ENCODE measurements at places on chromosomes 3 and 15.
A peak's percentile ranks its signal among the peaks of the same experiment; 100 is the strongest.

DNA sequence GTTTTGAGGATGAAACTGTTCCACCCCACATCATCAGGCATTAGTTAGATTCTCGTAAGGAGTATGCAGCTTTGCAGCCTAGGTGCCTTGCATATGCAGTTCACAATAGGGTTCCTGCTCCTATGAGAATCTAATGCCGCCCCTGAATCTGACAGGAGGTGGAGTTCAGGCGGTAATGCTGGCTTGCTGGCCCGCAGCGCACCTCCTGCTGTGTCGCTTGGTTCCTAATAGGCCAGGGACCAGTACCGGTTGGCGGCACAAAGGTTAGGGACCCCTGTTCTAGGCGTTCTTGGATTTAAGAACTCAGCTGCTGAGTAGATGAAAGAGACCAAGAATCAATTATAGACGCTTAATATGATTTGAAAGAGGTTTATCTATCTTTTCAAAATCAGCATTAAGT is 595.4 kb downstream of the CADM2 start:
- DNase-seq, result no peak

- no peak for DNase-seq
Observed at GRCh38 chr3:183958775-183959174, 58.9 kb downstream of the ABCC5 start.

- no peak for DNase-seq
Observed at GRCh38 chr15:96736384-96736783, 405.9 kb downstream of the NR2F2 start.

DNA sequence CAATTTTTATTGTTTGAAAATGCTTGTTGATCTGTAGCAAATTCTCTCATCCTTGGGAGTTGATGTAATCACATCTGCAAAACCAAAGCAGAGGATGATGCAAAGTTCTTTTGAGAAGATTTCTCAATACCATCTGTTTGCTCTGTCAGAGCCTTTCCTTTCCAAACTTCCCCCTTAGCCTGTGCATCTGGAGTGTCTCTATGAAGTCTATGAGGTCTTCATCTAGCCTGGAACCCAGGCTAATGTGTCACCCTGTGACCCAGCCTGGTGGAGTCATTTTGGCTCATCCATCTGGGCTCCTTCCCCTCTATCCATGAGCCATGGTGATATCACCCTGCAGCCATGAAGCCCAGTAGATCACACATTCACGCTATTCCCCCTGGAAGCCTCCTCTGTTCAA is 123.2 kb upstream of the SLC7A14 start:
- no peak for DNase-seq

- DNase-seq, result no peak
Observed at GRCh38 chr3:117665296-117665695, 955.7 kb downstream of the TUSC7 start.

GRCh38 chr3:157830556-157831236 is 275.5 kb downstream of the SHOX2 start:
- DNase-seq, result no peak

DNA sequence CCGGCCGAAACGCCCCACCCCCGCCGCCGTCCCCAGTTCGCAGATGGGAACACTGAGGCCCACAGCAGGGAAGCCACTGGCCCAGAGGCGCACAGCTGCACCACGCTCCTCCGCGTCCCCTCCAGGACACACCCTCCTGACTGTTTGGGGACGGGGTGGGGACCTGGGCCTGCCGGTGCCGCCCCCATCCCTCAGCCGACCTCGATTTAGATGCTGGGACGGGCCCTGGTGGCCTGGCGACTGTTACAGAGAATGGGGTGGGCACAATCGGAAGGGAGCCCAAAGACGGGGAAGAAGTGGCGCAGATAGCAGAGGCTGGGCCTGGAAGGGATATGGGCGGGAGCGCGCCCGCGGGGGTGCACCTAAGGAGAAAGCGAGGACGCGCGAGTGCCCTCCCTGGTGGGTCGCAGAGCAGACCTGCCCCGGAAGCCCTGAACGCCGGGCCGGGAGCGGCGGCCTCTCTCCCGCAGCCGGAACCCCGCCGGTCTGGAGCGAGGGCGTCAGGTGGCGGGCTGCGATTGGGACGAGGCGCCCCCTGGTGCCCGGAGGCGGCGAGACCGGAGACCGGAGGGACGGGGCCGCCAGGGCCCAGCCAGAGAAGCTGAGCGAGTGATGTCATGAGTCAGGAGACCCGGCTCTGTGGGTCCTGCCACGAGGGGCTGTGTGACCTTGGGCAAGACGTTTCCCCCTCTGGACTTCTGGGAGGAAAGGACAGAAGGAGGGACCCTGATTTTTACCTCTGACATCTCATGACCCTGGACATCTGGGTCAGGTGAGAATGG is 78.4 kb downstream of the IQSEC1 start:
- peak; percentile 95 for DNase-seq

- DNase-seq, result no peak
Observed at GRCh38 chr15:26564361-26564760, 208.5 kb downstream of the GABRB3 start.

GRCh38 chr3:7095116-7095515 is 234.2 kb downstream of the GRM7 start:
- peak; percentile 38 for DNase-seq

DNA sequence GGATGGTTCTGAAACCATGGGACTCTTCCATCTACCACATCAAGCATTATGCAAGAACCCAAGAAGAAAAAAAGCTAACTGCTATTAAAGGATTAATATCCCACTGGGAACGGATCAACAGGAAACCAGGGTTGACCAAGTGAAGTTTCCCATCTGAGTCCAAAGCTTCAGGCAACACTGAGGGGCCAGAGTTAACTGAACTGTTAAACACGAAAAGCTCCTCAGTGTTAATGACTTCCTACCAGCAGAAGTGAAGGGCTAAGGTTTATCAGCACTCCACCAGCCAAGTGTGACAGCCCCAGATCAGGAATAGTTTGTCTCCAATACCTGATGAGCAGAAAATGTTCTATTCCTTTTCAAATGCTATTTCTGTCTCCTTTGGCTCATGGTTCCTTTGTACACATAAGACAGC is 36.7 kb downstream of the PTPN9 start:
- DNase-seq, result peak; percentile 38

GRCh38 chr3:64551697-64552096 is 136.1 kb downstream of the ADAMTS9 start:
- no peak for DNase-seq

DNA sequence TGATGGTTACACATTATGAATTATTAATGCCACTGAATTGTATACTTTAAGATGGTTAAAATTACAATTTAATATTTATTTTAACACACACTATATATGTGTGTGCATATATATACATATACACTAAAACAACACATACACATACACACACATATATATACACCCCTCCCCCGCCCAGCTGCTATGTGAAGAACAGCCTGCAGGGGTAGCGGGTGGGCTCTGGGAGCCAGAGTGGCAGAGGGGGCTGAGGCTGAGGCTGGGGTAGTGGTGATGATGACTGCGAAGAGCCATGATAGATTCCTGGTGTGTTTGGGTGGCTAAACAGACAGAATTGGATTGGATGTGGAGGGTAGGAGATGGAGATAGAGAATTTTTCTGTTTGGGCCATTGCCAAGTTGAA is 39.4 kb upstream of the APEH start:
- no peak for DNase-seq

- peak; percentile 28 for DNase-seq
Observed at GRCh38 chr3:79844176-79844575, 76.4 kb upstream of the ROBO1 start.

GRCh38 chr3:59017617-59017984 is 32.2 kb downstream of the CFAP20DC start:
- DNase-seq, result peak; percentile 26

DNA sequence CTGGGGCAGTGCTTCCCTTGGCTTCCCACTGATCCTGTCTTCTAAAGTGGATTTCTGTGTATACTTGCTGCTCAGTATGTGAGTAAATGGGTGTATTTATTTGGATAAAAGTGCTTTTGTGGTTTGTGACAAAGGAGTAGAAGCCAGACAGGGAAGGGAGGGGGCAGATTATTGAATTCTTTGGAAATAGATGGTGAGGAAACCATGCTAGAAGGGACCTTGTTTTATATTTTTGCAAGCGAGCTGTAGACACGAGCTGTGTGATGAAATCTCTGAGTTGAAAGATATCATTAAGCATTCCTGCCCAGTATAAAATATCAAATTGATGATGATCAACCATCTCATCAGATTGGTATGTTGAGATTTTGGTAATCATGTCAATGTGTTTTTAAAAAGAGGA is 68.9 kb downstream of the DUT start:
- no peak for DNase-seq

DNA sequence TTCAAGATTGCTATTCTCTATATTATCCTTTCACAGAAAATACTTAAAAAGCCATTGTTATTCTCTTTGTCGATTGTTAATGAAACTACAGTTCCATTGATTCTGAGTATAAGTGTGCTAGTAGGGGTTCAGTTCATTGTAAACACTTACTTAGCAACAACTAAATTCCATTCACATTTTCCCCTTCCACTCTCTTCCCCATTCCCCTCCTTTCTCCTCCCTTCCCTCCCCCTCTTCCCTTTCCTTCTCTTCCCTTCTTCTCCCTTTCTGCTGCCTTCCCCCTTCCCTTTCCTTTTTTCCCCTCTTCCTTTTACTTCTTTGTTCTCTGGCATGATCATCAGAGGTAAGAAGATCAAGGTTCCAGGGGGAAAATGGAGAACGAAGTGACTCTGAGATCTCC is 21.3 kb upstream of the RIOX2 start:
- no peak for DNase-seq

GRCh38 chr15:96428742-96429141 is 98.2 kb downstream of the NR2F2 start:
- no peak for DNase-seq

- DNase-seq, result no peak
Observed at GRCh38 chr3:101925564-101925963, 76.2 kb downstream of the NFKBIZ start.

DNA sequence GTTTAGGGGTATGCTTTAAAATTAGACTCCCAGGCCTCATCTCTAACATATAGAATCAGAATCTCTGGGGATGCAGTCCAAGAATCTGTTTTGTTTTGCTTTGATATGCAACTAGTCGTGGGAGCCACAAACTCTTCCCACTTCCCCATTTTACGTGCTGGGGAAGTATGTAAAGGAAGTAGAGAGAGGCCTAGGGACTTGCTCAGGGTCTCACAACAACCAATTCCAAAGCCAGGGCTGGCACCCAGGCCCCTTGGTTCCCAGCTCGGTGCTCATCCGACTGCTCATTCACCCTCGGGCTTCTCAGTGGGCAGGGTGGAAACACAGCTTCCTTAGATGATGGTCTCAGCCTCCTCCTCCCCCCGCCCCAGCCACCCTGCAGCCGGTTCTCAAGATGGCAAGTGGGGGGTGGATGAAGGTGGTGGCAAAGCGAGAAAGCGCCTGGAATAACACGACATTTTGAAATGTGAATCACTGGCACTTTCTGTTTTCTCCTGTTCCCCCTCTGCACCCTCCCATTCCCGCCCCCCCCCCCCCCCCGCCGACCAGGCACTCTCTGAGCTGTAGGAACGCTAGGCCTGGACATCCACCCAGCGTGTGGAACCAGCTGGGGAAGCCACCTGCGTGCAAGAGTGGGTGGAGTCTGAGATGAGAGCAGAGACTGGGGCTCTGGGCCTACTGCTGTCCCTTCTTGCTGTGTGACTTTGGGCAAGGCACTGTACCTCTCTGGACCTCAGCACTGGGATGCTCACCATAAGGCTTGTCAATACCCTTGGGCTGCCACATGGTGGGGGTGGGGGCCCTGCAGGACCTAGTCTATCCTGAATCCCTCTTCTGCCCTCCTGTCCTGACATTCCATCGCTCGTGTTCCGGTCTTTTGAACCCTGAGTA is 214.5 kb downstream of the RPLP1 start:
- DNase-seq, result no peak

- DNase-seq, result no peak
Observed at GRCh38 chr15:95446854-95447253, 883.6 kb upstream of the NR2F2 start.

- DNase-seq, result no peak
Observed at GRCh38 chr3:8320711-8321458, 180.7 kb upstream of the LMCD1 start.

DNA sequence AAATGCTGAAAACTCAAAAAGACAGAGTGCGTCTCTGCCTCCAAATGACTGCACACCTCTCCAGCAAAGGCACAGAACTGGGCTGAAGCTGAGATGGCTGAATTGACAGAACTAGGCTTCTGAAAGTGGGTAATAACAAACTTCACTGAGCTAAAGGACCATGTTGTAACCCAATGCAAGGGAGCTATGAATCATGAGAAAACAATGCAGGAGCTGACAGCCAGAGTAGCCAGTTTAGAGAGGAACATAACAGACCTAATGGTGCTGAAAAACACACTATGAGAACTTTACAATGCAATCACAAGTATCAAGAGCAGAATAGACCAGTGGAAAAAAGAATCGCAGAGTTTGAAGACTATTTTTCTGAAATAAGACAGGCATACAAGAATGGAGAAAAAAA is 10.1 kb upstream of the AVEN start:
- DNase-seq, result no peak

- DNase-seq, result no peak
Observed at GRCh38 chr15:49709646-49710214, 88.9 kb downstream of the DTWD1 start.

DNA sequence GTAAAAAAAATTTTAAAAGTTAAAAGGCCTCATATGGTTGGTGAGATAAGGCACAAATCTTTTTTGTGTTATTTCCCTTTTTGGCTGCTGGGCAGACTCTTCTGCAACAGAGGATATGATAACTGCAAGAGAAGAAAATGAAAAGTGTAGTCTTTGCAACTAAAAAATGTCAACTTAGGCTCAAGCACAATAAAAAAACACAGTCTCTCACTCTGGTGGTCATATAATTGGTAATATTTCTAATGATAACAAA is 15.4 kb downstream of the COMMD2 start:
- no peak for DNase-seq

DNA sequence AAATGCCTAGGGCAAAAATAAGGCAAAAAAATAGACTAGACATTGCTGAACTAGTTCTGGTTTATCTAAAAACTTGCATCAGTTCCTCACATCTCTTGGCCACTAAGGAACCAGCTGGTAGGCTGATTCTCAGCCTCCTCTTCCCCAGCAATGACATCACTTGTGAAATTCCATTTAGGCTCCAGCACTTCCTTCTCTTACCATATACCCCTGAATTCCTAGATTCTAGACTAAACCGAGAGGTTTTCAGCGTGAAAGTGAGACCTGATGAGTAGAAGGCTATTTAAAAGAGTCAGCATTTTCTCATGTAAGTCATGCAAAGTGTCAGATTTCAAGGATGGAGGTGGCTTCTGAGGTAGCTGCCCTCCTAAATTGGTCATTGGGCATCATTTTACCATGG is 247.1 kb upstream of the CDIN1 start:
- DNase-seq, result no peak

- DNase-seq, result no peak
Observed at GRCh38 chr3:169528289-169528688, 135.2 kb downstream of the MECOM start.

DNA sequence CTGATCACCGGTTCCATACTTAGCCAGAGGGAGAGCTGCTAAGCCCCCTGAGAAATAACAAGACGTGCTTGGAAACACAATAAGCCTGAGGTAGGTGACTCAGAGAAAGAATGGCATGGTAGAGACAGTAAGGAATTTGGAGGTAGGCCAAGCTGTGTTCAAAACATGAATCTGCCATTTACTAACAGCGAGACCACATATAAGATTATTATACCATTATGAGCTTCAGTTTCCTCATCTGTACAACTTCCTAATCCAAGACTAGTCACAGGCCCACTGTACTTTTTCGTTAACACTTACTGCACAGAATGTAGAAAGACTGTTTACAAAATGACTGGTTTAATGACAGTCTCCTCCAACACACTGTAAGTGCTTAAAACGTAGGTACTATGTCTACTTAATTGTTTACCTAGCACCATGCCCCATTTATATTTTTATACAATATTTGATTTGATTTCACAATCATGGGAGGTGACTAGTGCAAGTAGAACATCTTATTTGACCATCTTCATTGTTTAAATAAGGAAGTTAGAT is 25.7 kb downstream of the ATOSA start:
- DNase-seq, result peak; percentile 37

Measured in eye (tissue), 1 donor.